ENCODE measurements at places on chromosomes 6 and 20. TPM values are rescaled to one million over a fixed set of nuclear protein-coding genes. Genes with fewer than 3 reads are reported as not detected.

- H3K27me3 ChIP-seq = no peaks in the 10 kb centered on the region
- no peak overlapping the region for H3K27ac ChIP-seq
- no peak overlapping the region for H3K4me3 ChIP-seq
- H3K4me1 ChIP-seq = no peaks in the 10 kb centered on the region
Observed at GRCh38 chr20:8587810-8588209, 455.7 kb downstream of the PLCB1 start.

DNA sequence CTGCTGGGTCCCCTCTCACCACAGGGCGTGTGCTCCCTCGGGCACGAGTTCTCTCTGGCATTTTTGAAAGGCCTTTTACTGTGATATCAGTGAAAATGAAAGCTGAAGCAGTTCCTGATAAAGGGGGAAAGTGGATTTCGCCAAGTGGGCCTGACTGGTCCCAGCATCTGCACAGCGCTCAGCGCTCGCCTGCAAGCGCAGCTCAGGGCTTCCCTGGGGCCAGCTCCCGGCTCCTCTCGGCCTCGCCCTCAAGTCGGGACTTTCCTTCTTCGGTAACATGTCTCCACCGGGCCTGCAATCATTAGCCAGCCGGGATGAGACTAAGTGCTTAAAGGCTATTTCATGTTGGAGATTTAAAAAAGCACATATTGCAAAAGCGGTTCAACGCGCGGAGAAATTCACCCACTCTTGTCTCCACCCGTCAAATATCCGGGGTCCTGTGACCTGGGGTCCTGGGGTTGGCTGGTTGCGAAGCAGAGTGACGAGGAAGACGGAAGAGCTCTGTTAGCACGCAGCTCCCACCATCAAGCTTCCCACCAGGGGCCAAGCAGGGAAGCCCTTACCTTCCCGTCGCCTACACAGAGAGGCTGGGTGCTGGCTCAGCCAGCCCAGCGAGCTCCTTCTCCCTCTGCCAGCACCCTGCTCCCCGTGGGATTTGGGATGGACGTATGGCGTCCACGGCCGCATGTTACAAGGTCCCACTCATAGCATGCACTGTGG, 114.1 kb downstream of the SMOC2 start:
- no peak for DNase-seq
- no peaks in the 10 kb centered on the region for H3K4me1 ChIP-seq
- no peak overlapping the region for H3K4me3 ChIP-seq
- H3K27ac ChIP-seq = no peak overlapping the region
- no peaks in the 10 kb centered on the region for H3K36me3 ChIP-seq

DNA sequence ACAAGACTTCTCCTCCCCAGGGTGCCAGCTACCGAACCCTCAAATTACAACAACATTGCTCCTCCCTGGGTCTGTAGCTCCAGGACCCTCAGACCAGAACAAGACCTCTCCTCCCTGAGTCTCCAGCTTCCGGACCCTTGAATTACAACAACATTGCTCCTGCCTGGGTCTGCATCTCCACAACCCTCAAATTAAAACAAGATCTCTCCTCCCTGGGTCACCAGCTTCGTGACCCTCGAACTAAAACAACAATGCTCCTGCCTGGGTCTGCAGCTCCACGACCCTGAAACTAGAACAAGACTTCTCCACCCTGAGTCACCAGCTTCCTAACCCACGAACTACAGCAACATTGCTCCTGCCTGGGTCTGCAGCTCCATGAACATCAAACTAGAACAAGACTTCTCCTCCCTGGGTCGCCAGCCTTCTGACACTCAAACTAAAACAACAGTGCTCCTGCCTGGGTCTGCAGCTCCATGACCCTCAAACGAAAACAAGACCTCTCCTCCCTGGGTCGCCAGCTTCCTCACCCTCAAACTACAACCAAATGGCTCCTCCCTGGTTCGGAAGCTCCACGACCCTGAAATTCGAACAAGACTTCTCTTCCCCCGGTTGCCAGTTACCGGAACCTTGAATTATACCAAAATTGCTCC, 324.5 kb downstream of the PREX1 start:
- no peaks in the 10 kb centered on the region for H3K27me3 ChIP-seq
- no peak overlapping the region for H3K4me3 ChIP-seq
- DNase-seq = no peak
- no peak overlapping the region for H3K27ac ChIP-seq

- H3K27ac ChIP-seq = no peak overlapping the region
- H3K4me1 ChIP-seq = no peaks in the 10 kb centered on the region
- no peak overlapping the region for H3K4me3 ChIP-seq
Observed at GRCh38 chr20:17061715-17062114, 165.1 kb upstream of the PCSK2 start.

The OXT gene
- total RNA-seq = not detected

The SOX12 gene
- total RNA-seq = 26.6 TPM

The FNDC11 gene
- 0.39 TPM for total RNA-seq

- no peaks in the 10 kb centered on the region for H3K27me3 ChIP-seq
- DNase-seq = no peak
- H3K4me1 ChIP-seq = peaks cover 22% of the 10 kb centered on the region
- no peak overlapping the region for H3K27ac ChIP-seq
- H3K36me3 ChIP-seq = no peaks in the 10 kb centered on the region
Observed at GRCh38 chr6:39217177-39217864, 12.0 kb downstream of the KCNK5 start.

The MEI4 gene
- 1.0 TPM for total RNA-seq

The MDC1 gene
- total RNA-seq = 29.5 TPM

- H3K4me3 ChIP-seq = no peak overlapping the region
- no peaks in the 10 kb centered on the region for H3K36me3 ChIP-seq
- H3K27ac ChIP-seq = no peak overlapping the region
- DNase-seq = no peak
- H3K4me1 ChIP-seq = peaks cover 12% of the 10 kb centered on the region
- H3K27me3 ChIP-seq = no peaks in the 10 kb centered on the region
Observed at GRCh38 chr6:98581705-98582104, 252.7 kb upstream of the POU3F2 start.

GRCh38 chr6:37479266-37479854, 20.3 kb downstream of the CCDC167 start:
- H3K27ac ChIP-seq = no peak overlapping the region
- no peaks in the 10 kb centered on the region for H3K36me3 ChIP-seq
- H3K4me3 ChIP-seq = no peak overlapping the region
